GM06990 (cell line): ENCODE measurements at places on chromosomes 5 and 9.

DNA sequence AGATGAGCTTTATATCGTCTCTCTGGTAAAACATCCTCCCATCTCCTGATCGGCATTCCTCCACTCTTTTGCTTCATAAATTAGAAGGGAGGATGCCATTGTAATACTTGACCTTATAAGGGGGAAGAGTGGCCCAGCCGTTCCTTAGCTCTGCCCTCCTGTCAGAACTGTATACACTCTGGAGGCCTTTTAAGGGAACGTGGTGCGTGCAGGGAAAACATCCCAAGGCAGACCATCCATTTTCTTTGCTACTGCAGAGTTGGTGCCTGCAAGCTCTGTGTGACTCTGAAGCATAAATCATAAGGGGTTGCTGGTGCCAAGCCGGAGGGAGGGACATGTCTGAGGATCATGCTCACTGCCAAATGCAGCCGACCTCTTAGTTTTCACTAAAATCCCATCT lies 90.4 kb downstream of the PGM5 start:
- no peak for DNase-seq

DNA sequence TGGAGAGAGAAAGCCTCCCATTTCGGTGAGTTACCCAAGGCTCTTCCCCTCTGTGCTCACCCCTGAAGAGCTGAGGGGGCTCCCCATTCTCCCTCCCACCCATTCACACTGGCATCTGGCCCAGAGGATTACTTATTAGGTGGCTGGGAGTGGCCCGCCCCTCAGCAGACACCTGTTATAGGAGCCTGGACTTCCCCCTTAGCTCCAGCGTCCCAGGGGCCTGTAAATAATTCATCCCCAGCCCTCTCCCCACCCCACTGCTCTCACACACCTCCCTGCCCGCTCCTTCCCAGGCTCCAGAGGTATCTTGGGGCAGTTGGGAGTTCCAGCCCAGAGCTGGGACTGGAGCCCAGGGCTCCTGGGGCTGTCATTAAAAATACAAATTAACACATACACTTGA lies 11.6 kb upstream of the SLC6A7 start:
- DNase-seq = no peak

GRCh38 chr9:120531683-120532300 lies 48.2 kb downstream of the CDK5RAP2 start:
- DNase-seq = no peak

- DNase-seq = no peak
Observed at GRCh38 chr5:137019229-137019628, 479.9 kb downstream of the SPOCK1 start.

- no peak for DNase-seq
Observed at GRCh38 chr5:33310451-33310850, 130.3 kb upstream of the TARS1 start.
